ENCODE measurements at places on chromosomes 5 and 9.
A peak's percentile ranks its signal among the peaks of the same experiment; 100 is the strongest.

DNA sequence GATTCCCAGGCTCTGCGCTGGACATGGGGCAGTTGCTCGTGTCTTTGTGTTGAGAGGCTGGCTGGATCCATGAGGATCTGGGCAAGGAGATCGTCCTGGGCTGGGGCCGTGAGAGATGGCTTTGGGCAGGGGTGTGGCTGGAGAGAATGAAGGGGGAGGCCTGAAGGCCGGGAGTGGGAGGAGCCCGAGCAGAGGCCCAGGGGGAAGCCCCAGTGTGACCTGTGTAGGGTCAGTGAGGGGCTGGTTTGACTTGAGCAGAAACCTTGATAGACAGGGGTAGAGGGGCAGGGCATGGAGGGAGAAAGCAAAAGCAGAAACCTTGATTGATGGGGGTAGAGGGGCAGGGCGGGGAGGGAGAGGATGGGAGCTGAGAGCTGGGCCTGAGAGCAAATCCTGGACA is 54.4 kb upstream of the ASS1 start:
- no peak for DNase-seq

DNA sequence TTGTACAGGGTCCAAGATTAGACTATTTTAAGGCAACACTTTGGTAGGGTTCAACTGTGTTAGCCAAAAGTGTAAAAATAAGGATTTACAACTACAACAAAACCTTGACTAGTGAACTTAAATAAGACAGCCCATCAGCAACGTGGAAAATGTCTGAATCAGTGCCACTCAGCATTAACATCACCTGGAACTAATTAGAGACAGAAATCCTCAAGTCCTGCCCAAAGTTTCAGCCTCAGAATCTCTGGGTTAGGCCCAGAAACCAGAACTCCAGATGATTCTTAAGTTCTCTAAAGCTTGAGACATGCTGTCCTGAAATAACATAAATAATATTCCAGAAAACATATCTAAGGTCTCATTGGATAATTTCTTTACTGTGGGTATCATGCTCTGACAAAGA is 118.6 kb downstream of the SEMA6A start:
- DNase-seq, result no peak

- peak; percentile 10 for DNase-seq
Measured at GRCh38 chr5:131413605-131414559, 150.0 kb downstream of the CDC42SE2 start.

- DNase-seq, result no peak
Measured at GRCh38 chr9:20447291-20447690, 175.0 kb downstream of the MLLT3 start.

DNA sequence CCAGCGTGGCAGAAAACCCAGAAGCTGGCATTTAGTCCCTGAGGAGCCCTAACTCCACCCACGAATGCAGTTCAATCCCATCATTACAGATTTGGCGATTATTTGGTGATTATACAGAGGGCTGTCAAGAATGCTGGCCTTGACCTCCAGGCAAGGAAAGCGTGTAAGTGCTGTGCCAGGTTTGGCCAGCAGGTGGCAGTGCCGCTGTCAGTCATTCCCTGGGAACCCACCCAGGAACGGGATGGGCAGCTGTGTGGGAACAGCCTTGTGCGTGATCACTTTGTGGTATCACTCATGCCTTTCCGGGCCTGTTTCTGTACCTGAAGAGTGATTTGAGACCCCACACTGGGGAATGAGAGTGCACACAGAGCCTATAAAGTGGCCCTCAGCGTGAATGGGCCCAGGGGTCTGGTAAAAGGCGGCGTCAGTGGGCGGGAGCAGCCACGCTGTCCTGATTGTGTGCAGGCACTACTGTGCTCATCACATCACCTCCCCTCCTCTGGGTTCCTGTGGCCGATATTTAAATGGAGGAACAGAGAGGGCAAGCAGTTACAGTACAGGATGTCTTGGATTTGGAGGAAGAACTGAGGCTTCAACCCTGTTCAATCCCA is 215.6 kb downstream of the ROR2 start:
- DNase-seq, result peak; percentile 45

DNA sequence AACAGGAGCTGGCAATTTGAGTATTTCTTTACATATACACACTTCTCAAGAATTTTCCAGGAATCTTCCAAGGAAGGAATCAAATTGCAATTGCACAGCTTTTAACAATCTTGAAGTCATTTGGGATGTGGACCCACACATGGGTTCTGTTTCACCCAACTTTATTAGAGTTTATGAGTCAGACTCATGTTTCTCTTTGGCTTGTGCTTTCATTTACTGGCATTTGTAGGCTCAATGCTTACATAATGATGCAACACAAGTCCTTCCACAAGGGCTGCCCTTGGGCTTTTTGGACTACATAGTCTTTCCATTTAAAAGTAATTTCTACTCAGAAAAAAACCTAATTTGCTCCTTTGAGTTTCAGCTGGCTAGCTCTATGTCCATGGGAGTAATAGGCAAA is 4.6 kb upstream of the CDC37L1 start:
- DNase-seq, result no peak
